Inflammatory macrophage treated with lipopolysaccharide for 4 hours (primary cell): ENCODE measurements at places on chromosomes 11 and 22.

GRCh38 chr22:30747493-30747892 lies 52.8 kb downstream of the OSBP2 start:
- DNase-seq, result no peak

DNA sequence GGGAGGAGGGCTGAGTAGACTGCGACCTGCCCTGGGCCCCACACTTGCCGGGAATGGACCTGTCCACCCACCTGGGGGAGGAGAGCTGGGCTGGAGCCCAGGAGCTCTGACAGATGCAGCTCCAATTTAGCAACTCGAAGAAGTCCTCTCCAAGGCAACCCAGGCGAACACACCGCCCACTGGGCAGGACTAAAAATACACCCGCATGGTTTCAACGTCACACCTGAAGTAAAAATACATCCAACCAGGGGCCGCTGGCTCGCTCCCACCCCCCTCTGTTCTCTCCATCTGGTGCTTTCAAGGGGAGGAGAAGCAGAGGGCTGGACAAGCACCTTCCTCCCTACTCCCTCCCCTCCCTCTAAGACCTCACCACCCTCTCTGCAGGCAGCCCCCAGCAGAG lies 119.9 kb downstream of the FEZ1 start:
- DNase-seq, result no peak

DNA sequence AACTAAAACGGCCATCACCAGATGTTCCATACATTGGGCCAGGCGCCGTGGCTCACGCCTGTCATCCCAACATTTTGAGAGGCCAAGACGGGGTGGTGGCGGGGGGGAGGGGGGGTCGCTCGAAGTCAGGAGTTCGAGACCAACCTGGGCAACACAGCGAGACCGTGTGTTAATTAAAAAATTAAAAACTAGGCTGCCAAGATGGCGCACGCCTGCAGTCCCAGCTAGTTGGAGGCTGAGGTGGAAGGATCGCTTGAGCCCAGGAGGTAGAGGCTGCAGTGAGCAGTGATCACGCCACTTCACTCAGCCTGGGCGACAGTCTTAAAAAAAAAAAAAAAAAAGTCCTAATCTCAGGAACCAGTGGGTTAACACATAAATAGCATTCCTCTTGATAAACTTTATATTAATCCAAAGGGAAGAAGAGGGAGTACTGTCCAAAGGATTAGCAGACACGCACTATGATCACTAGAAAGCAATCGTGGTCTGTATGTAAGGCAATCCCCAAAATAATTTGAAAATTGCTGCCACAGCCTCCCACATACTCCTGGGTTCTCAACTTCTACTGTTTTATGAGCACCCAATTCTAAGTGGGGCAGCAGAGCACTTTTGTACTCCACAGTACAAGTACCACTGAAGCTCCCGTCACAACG lies 604 bp downstream of the PUS3 start:
- DNase-seq, result no peak

- DNase-seq, result no peak
Measured at GRCh38 chr11:3041699-3042441, 15.4 kb downstream of the CARS1 start.

- DNase-seq, result no peak
Measured at GRCh38 chr11:85685820-85686459, at the start of gene CCDC89. TSS of gene CCDC89 (minus strand) at chr11:85686195. CDS start at chr11:85686130, 65 bp downstream.

DNA sequence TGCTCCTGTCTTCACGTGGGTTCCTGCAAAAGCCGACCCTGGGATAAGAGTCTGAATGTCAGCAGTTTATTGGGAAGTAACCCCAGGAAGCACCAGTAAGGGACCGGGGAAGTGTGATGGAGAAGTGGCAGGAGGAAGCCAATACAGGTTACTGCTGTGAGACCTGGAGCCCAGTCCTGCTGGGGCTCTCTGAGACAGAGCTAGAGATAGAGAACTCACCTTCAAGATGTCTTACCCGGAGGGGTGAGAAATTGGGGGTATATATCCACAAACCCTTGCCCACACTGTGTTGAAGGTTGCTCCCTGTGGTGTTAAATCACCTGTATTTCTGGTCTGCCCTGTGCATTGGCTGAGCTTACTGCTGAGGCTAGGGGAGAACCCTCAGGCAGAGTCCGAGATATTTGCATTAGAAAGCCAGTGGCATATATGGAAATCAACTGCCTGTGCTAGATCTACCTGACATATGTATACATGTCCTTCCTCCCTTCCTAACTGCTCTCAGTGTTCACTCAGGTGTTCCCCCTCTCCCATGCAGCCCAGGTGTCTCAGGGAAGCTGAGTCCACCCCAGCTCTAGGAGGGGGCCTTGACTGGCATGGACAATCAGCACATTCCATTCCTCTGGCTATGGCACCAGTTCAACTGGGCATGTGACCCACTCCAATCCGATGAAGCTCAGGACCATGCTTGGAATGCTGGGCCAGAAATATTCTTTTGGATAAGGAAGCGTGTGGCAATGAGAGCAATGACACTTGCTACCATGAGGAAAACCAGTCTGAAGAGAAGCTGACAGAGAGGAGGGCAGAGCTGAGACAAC lies 6.8 kb upstream of the MICAL2 start:
- DNase-seq, result no peak

GRCh38 chr11:35376613-35377012 lies 42.7 kb downstream of the SLC1A2 start:
- DNase-seq, result no peak

DNA sequence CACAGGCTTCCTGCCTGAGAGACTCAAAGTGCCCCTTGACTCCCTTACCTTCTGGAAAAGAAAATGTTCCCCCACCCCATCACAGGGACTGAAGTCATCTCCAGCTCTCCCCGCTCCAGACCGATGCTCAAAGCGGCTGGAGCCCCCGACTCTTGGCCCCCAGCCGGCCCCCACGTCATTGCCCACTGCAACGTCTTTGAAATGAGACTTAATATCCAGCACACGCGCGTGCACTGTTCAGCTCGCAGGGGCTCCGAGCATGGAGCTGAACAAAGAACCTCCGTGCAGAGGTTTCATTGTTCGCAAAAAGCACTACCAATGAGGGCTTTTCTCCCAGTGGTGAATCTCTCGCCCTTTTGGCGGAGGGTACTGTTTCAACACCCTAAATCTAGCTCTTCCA lies 313.4 kb upstream of the SORL1-AS1 start:
- no peak for DNase-seq

GRCh38 chr11:130141561-130142341 lies 17.8 kb upstream of the ST14 start:
- no peak for DNase-seq

- no peak for DNase-seq
Measured at GRCh38 chr11:112343368-112344039, 82.8 kb upstream of the PLET1 start.

DNA sequence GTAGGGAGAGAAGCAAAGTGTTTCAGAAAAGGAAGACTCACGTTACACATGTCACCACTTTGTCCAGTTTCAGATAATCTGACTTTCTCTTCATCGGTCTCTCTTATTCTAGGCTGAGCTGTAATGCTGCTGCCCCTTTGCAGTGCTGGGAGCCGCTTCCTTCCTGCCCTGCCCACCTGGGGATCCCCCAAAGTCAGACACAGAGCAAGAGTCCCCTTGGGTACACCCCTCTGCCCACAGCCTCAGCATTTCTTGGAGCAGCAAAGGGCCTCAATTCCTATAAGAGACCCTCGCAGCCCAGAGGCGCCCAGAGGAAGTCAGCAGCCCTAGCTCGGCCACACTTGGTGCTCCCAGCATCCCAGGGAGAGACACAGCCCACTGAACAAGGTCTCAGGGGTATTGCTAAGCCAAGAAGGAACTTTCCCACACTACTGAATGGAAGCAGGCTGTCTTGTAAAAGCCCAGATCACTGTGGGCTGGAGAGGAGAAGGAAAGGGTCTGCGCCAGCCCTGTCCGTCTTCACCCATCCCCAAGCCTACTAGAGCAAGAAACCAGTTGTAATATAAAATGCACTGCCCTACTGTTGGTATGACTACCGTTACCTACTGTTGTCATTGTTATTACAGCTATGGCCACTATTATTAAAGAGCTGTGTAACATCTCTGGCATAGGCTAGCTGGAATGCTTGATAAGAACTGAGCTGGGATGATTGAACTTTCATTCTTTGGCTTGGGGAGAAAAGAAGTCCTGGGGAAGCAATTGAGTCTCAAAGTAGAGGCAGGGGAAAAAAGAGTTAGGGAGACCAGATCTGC lies 31.2 kb upstream of the SMIM35 start:
- no peak for DNase-seq

DNA sequence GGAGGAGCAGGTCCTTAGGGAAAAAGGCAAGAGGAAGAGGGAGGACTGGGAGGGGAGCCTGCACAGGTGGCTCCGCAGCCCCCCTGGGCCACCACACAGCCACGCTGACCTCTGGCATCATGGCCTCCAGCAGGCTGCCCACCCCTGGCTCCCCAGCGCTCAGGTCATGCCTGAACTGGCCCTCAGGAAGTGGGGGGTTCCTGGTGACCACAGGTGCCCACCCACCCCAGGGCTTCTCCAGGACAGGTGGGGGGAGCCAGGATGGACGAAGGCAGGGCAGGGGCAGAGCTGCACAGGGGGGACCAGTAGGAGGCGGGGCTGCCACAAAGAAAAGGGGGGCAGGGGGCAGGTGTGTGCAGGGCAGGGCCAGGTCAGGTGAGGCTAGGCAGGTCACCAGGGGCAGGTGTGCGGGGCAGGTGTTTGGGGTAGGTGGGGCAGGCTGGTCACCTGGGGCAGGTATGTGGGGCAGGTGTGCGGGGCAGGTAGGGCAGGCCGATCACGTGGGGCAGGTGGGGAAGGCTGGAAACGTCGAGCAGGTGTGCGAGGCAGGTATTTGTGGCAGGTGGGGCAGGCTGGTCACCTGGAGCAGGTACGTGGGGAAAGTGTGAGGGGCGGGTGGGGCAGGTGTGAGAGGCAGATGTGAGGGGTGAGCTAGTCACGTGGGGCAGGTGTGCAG lies 997 bp downstream of the DEAF1 start:
- no peak for DNase-seq

DNA sequence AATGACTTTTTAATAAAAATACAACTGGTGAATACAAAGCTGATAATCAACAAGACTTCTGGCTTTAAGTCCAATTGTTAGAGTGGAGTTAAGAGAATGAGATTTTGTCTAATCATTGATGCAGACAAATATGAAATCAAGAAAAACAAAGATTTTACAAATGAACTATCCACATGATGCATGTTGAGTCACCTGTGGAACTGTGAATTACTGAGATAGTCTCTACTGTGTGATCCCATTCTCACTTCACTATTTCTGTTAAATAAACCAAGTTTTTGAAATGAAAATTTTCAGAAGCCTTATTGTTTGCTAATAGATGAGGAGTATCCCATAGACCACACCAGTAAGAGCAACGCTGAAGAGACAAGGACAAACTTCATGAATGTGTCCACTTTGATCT lies 8.4 kb upstream of the CTSC start:
- no peak for DNase-seq

GRCh38 chr11:1628506-1629325 lies 859 bp upstream of the KRTAP5-5 start:
- peak; percentile 39 for DNase-seq

- peak; percentile 80 for DNase-seq
Measured at GRCh38 chr11:123083623-123084029, 21.7 kb upstream of the HSPA8 start.

DNA sequence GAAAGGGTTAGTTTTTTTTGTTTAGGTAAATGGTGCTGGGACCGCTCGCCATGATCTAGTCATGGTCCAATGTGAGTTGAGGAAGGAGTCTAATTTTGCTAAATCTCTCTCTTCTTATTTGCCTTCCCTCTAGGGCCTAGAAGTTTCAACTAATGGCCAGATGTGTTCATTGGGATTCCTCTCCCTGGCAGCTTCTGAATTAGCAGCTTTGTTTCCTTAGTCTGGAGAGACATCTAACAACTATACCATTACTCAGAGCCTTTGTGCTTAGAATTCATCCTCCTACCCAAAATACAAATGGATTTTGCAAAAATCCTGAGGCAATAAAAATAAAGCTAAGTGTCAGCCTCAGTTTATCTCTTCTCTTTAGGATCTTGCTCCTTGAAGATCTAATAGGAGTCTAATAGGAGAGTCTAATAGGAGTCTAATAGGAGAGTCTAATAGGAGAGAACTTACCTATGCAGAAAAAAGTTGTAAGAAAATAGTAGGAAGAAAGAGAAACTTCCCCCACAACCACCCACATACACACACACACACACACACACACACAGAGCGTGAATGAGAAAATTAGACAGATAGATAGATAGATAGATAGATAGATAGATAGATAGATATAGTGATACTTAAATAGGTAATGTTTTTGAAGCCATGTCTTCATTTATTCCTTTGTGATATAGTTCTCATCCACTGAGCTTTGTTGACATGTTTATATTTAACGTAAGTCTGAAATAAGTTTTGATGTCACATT lies 980.5 kb upstream of the CNTN5 start:
- no peak for DNase-seq

DNA sequence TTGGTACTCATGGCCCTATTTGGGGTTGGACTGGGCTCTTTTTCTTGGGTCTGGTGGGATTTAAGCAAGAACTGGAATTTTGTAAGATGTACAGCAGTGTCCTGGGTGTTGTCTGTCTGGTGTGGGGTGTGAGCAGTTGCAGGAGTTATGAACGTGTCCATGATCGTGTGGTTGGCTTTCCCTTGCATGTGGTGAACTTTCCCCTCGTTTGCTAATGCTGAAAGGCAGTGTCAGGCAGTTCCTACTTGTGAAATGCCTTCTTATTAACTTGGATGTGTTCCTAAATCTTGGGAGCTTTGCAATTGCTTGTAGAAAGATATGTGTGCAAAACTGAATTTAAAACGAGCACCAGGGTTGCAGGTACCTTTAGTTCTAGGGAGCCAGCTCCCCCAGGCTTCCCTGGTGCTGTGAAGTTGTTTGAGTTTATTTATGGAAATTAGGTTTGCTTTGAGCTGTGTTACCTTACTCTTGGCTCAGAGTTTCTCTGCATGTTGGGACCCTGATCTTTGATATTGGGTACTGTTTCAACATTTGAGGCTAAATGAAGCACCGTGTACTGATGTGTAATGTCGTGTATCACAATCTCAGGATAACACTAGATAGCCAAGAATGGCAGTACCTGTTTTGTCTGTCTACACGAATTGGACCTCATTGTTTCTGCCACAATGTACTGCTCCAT lies 35.8 kb upstream of the HSD17B12 start:
- peak; percentile 13 for DNase-seq

GRCh38 chr11:67027483-67027930 lies 4.6 kb downstream of the SYT12 start:
- DNase-seq, result peak; percentile 53

- peak; percentile 27 for DNase-seq
Measured at GRCh38 chr11:31820438-31820818, 9.3 kb upstream of the PAX6 start.

- DNase-seq, result no peak
Measured at GRCh38 chr11:128521682-128522054, 65.7 kb downstream of the ETS1 start.

GRCh38 chr22:50517495-50518260 lies 7.7 kb downstream of the SCO2 start:
- DNase-seq, result no peak

- DNase-seq, result peak; percentile 29
Measured at GRCh38 chr11:17921659-17922415, 91.0 kb downstream of the SERGEF start.

DNA sequence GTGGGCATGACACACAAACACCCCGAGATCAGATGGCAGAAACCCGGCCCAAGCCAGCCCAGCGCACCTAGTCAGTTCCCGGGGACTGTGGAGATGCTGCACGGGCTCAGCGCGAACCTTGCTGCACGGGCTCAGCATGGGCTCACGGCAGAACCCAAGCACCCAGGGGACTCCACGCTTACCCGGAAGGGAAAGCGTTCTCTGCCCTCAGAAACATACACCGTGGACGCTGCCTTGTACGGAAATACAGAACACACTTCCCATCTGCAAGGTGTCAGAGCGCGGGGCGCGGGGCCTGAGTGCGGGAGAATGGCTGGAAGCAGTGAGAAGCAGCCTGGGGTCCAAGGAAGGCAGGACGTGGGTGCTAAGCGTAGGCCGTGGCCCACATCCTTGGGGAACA lies 319.9 kb downstream of the NTM start:
- DNase-seq, result no peak
